GM03348 (cell line): ENCODE measurements at places on chromosomes 11 and 22.
A peak's percentile ranks its signal among the peaks of the same experiment; 100 is the strongest.

- no peak for DNase-seq
Observed at GRCh38 chr22:41405588-41405987, 23.8 kb downstream of the TEF start.

GRCh38 chr22:49726701-49727101 is 101.0 kb downstream of the BRD1 start:
- DNase-seq: no peak

- DNase-seq: no peak
Observed at GRCh38 chr11:115244758-115245157, 259.5 kb downstream of the CADM1 start.

GRCh38 chr22:21779444-21779843 is 43.9 kb upstream of the YPEL1 start:
- DNase-seq: peak; percentile 33

- DNase-seq: no peak
Observed at GRCh38 chr22:25964961-25965730, 204.1 kb upstream of the SEZ6L start.

GRCh38 chr11:96013461-96014213 is 89.7 kb upstream of the MTMR2 start:
- DNase-seq: no peak

GRCh38 chr11:64053699-64054098 is 18.0 kb downstream of the FLRT1 start:
- DNase-seq: no peak
